ENCODE measurements at places on chromosomes 13 and 19.

DNA sequence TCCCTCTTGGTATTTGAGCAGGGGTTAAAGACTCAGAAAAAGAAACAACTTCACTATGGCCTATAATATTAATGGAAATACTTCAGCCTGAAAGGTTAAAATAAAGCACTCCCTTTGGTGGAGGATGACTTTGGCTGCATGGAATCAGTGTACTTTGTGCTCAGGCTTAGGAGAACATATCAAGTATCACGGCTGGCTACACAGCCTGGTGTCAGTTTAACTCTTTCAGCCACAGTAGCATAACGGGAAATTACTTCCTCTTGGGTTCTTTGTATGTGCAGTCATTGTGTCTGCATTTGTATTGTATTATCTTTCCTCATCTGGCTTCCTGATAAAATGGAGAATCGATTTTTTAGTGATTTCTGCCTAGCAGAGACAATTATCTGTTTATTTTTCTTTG is 239.0 kb downstream of the GGACT start:
- DNase-seq: no peak

DNA sequence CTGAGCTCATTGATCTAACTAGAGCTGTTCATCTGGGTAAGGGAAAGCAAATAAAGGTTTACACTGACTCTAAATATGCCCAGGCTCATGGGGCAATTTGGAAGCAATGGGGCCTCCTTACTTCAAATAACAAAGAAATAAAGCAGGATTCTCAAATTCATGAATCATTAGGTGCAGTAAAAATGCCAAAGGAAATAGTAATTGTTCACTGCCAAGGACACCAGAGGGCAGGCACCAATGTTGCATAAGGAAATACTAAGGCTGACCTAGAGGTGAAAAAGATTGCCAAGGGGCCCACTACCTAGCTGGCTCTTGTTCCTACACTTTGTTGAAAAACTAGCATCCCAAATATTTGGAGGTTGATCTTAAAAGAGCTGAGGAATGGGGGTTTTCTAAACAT is 1686.7 kb upstream of the MIR17HG start:
- DNase-seq: no peak

- no peak for DNase-seq
Observed at GRCh38 chr13:33405371-33405770, 119.8 kb upstream of the STARD13 start.

DNA sequence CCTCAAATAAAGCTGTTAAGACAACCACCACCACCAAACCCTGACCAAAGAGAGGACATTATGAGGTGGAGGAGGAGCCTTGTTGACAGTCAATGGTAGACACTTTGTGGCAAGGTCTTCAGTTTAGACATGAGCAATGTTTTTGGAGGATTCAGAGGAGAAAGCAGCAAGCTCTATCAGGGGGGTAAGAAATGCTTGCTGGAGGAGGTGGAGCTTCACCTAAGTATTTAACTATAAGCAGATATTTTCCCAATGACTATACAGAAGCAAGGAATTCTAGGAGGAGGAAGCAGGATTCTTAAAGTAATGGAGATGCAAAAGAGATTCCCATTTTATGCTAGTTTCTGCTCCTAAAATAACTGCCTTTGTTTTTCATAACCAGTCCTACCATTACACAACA is 74.2 kb downstream of the TRPC4 start:
- no peak for DNase-seq

GRCh38 chr13:48175185-48175584 is 57.8 kb upstream of the ITM2B start:
- no peak for DNase-seq

DNA sequence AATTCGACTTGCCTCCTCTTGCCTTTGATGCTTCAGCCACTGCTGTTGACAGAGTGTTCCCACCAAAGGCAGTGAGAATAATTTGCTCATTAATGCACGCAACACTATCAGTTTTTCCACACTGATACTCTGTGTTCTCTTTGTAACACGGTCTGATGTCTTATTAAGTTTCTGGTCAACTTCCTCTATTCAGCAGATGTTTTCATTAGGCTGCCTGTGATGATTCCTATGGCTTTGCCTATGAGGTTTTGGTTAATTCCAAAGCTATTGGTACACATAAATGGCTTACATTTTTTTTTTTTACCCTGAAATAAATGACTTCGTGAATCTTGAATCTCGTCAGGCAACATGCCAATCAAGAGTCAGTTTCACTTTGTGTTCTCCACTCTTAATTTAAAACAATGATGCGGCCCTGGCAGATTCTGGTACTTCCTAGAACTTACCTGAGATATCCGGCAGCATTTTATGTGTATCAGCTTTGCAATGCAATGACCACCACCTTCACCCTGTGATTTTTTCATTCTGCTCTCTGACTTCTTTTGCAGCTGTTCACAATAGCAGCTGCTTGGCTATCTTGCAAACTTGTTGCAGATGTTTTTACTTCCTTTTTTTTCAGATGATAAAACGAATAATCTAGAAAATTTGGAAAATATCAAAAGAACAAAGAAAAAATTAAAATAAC is 27.5 kb upstream of the KL start:
- DNase-seq: no peak

GRCh38 chr19:34961775-34962686 is 2.0 kb downstream of the ZNF792 start:
- DNase-seq: no peak

- peak; percentile 35 for DNase-seq
Observed at GRCh38 chr13:111114362-111115060, 599 bp upstream of the ARHGEF7 start.

GRCh38 chr19:56423985-56424353 is 19.8 kb downstream of the ZNF583 start:
- no peak for DNase-seq

GRCh38 chr13:78998630-78999315 is 339.8 kb upstream of the OBI1 start:
- no peak for DNase-seq

GRCh38 chr19:36245210-36246005 is 30.5 kb downstream of the ZNF146 start:
- DNase-seq: no peak

DNA sequence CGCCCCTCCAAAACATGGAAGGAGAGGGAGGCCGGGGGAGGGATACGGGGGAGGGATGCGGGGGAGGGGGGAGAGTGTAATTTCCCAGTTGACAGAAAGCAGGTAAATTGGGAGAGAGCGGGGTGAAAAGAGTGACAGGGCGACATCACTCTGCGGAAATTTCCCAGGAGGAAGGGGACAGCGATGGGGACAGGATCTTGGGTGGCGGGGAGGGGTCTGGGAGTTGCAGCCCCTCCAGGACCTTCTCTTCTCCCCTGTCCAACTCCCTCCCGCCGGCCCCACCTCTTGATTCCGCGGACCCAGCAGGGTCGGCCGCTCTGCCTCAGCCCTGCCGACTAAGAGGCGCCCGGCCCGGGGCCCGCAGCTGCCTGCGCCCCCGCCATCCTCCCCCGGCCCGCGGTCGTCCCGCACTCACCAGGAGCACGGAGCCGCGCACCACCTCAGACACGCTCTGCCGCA is 108.0 kb upstream of the DOCK9 start:
- no peak for DNase-seq

GRCh38 chr13:112704308-112705145 is 14.7 kb downstream of the ATP11A start:
- DNase-seq: no peak

- peak; percentile 35 for DNase-seq
Observed at GRCh38 chr19:41746593-41747227, 8.6 kb upstream of the CEACAM6 start.

GRCh38 chr19:12668932-12669269 is 2.3 kb downstream of the WDR83 start:
- DNase-seq: no peak

GRCh38 chr19:7701654-7702457 is at the start of gene FCER2:
FCER2 (minus strand) TSS chr19:7702131; CDS start chr19:7699760, 2,371 bp downstream.
- no peak for DNase-seq

- no peak for DNase-seq
Observed at GRCh38 chr13:29801737-29802305, 48.6 kb downstream of the UBL3 start.

- no peak for DNase-seq
Observed at GRCh38 chr13:24176351-24177101, 16.0 kb downstream of the SPATA13 start.

- no peak for DNase-seq
Observed at GRCh38 chr13:94305463-94305862, 174.0 kb downstream of the DCT start.

DNA sequence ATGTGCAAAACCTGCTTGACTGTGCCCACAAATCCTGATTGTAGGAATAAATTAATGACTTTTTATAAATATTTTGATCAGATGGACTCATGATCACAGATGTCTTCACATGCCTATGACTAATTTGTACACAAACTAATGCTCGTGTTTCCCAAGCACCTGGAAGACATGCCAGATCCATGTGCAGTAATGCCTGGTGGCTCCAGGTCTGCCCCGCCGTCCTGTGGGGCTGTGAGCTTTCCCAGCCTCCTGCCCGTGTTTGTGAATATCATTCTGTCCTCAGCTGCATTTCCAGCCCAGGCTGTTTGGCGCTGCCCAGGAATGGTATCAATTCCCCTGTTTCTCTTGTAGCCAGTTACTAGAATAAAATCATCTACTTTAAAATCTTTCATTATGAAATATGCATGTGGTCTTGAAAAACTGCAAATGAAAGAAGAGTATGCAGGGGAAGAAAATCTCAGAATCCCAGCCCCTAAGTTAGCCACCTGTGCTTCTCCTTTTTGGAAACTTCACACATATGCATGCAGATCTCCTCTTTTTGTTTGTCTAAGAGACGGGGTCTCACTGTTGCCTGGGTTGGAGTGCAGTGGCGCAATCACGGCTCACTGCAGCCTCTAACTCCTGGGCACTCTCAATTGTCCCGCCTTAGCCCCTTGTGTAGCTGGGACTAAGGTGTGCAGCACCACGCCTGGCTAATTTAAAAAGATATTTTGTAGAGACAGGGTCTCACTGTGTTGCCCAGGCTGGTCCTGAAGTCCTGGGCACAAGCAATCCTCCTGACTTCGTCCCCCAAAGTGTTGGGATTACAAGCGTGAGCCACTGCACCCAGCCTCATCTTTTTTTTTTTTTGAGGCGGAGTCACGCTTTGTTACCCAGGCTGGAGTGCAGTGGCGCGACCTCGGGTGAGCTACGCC is 6.2 kb downstream of the RPL28 start:
- DNase-seq: no peak

GRCh38 chr13:38566519-38566918 is 120.4 kb upstream of the FREM2 start:
- DNase-seq: no peak

DNA sequence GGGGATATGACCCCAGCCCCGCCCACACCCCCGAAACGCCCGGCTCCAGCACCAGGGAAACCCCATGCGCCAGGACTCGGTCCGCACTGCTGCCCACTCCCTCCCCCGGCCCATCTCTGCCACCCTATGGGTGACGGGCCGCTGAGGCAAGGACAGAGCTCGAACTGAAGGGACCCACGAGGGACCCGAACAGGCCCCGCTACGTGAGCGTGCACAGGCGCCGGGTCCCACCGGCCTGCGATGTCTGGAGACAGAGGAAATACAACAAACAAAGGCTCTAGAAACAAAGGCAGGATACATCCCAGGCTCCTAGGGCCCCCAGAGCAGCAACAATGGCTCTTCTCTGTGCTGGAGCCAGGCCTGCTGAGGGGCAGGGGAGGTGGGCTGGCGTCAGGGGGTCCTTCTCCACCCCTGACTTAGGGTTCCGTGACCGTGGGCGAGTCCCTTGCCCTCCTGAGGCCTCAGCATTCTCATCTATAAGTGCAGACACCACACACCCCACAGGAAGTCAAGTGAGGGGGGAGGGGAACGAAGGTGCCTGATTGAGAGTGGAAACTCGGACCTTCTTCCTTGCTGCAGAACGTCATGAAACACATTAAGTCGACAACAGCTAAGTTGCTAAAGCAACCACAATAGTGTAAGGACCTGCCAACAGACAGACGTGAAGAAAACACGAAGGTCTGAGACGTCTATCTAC is 3.1 kb downstream of the ABHD17A start:
- no peak for DNase-seq

- no peak for DNase-seq
Observed at GRCh38 chr13:41193469-41193868, 900 bp downstream of the KBTBD7 start.

DNA sequence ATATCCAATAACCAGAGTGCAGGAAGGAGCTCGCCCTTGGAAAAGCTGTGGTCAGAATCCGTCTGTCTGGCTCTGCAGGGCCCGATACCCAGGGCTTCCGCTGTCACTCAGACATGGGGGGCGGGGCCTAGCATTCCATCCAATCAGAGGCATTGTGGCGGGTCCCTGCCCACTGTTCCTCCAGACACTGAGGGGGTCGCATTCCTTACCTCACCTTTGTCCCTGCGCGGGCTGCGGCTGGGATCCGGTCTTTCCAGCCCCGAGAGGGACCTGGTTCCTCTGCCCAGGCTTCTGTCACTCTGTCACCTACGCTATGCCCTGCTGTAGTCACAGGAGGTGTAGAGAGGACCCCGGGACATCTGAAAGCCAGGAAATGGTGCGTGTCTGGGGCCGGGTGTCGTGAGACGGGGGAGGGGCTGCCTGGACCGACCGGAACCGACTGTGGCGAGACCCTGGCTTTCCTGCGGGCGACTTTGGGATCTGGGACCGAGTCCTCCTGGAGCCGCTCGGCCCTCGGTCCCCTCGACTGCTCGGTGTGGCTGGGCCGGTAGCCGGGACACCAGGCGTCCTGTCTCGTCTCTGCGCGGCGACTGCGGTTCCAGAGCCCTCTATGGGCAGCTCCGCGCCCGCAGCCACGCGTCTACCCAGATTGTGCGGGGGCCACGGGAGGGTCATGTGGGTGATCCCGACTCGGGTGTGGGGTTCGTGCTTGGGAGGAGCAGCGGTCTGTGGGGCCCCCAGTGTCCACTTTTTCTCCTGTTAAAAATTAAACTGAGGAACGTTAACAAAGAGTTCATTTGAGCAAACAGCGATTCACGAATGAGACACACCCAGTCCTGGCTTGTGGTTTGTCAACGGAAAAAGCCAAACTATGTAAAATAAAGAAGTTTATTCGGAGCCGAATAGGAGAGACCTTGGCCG is at the start of gene ZNF69:
TSS of gene ZNF69 (plus strand) at position 172 of the 921 bp plus-strand sequence. CDS start at position 314, 142 bp downstream.
- DNase-seq: peak; percentile 30

DNA sequence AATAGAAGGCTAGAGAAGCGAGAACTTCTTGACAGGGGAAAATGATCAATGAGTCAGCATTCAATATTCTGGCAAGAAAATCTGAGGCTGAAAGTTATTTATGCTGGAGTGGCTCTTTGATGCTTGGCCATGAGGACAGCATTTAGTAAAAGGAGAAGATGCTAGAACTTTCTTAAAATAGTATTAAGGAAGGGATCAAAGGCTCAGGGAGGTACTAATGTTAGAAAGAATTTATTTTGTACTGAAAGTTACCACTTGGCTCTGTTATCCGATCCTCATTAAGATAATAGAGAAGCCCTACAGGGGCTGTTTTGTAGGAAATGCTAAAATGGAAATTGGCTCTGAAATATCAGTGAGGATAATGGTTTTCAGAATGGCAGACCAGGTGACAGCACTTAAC is 1774.6 kb upstream of the PCDH20 start:
- no peak for DNase-seq

GRCh38 chr13:54124700-54125099 is 1096.1 kb downstream of the OLFM4 start:
- no peak for DNase-seq

Measured in GM12891 (cell line).